ENCODE measurements at places on chromosomes 12 and 14. TPM values are rescaled to one million over a fixed set of nuclear protein-coding genes. Genes with fewer than 3 reads are reported as not detected.
A peak's percentile ranks its signal among the peaks of the same experiment; 100 is the strongest.

MDGA2 gene
- total RNA-seq, result 0.05 TPM

GRCh38 chr14:53840444-53840843, 116.2 kb downstream of the BMP4 start:
- no peaks in the 10 kb centered on the region for H3K36me3 ChIP-seq
- H3K27ac ChIP-seq, result no peak overlapping the region
- no peak overlapping the region for H3K4me3 ChIP-seq
- no peaks in the 10 kb centered on the region for H3K4me1 ChIP-seq
- DNase-seq, result no peak

GRCh38 chr12:116693286-116694227, 44.3 kb downstream of the SPRING1 start:
- H3K36me3 ChIP-seq, result no peaks in the 10 kb centered on the region
- H3K4me3 ChIP-seq, result peak overlapping the region; percentile 13
- H3K27me3 ChIP-seq, result peaks cover 19% of the 10 kb centered on the region
- H3K27ac ChIP-seq, result peak overlapping the region; percentile 9
- peaks cover 28% of the 10 kb centered on the region for H3K4me1 ChIP-seq

DNA sequence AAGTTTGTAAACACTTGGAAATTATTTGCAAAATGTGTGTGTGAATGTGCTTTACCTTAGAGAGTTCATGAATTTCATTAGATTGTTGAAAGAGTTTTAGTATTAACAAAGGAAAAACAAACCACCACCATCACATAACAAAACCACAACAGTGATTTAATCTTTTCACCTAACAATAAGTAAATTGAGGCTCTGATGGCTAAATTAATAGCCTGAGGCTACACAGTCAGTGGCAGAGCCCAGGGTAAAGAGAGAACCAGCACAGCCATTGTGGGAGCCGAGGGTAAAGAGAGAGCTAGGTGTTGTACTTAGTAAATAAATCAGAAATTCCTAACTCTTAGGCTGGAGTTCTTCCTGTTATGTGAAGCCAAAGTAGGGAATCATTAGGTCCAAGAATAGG, 51.2 kb upstream of the CAPRIN2 start:
- H3K4me3 ChIP-seq, result no peak overlapping the region
- no peak overlapping the region for H3K27ac ChIP-seq
- H3K36me3 ChIP-seq, result no peaks in the 10 kb centered on the region
- no peaks in the 10 kb centered on the region for H3K4me1 ChIP-seq
- no peak for DNase-seq

GRCh38 chr12:121400332-121401139, 618 bp downstream of the RNF34 start:
- H3K4me1 ChIP-seq, result peaks cover 25% of the 10 kb centered on the region
- DNase-seq, result peak; percentile 44
- H3K4me3 ChIP-seq, result peak overlapping the region; percentile 97
- H3K27me3 ChIP-seq, result no peaks in the 10 kb centered on the region
- H3K27ac ChIP-seq, result peak overlapping the region; percentile 95
- peaks cover 9% of the 10 kb centered on the region for H3K36me3 ChIP-seq

Measured in heart right ventricle (tissue), 16 donors.